ENCODE measurements at places on chromosomes 1 and 21. TPM values are rescaled to one million over a fixed set of nuclear protein-coding genes. Genes with fewer than 3 reads are reported as not detected.

DNA sequence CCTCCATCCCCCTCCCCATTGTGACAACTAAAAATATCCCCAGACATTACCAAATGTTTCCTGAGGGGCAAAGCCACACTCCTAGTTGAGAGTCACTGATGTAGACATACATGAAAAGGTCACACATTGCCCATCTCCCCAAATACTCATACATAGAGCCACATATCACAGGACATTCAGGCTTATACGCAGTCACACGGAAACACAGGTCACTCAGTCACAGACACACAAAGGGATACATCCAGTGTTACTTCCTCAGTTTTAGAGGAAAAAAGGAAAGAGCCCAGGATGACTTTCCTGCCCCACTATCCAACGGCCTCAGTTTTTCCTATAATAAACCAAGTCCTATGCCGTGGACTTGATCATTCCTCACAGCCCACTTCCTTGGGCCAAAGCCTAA, 1.9 kb downstream of the SLC39A1 start:
- no peaks in the 10 kb centered on the region for H3K36me3 ChIP-seq
- H3K4me1 ChIP-seq: peaks cover 59% of the 10 kb centered on the region
- no peak for DNase-seq
- no peaks in the 10 kb centered on the region for H3K27me3 ChIP-seq
- H3K27ac ChIP-seq: no peak overlapping the region
- no peak overlapping the region for H3K4me3 ChIP-seq

DNA sequence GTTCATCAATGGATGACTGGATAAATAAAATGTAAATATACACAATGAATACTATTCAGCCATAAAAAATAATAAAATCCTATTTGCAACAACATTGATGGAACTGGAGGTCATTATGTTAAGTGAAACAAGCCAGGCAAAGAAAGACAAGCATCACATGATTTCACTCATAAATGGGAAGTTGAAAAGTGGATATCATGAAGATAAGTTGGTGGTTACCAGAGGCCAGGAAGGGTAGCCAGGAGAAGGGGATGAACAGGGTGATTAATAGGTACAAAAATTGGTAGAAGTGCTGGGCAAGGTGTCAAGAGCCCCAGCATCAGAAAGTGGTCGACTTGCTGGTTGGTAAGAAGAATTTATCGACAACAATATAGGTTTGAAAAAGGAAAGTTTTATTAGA, 1.3 kb upstream of the PARK7 start:
- H3K36me3 ChIP-seq: no peaks in the 10 kb centered on the region
- H3K27me3 ChIP-seq: no peaks in the 10 kb centered on the region
- peaks cover 11% of the 10 kb centered on the region for H3K4me1 ChIP-seq
- peak overlapping the region; percentile 89 for H3K27ac ChIP-seq

- H3K4me3 ChIP-seq: no peak overlapping the region
- H3K4me1 ChIP-seq: peaks cover 54% of the 10 kb centered on the region
- no peaks in the 10 kb centered on the region for H3K36me3 ChIP-seq
- H3K27me3 ChIP-seq: no peaks in the 10 kb centered on the region
- peak; percentile 83 for DNase-seq
Measured at GRCh38 chr21:42238185-42238934, 19.4 kb downstream of the ABCG1 start.

DNA sequence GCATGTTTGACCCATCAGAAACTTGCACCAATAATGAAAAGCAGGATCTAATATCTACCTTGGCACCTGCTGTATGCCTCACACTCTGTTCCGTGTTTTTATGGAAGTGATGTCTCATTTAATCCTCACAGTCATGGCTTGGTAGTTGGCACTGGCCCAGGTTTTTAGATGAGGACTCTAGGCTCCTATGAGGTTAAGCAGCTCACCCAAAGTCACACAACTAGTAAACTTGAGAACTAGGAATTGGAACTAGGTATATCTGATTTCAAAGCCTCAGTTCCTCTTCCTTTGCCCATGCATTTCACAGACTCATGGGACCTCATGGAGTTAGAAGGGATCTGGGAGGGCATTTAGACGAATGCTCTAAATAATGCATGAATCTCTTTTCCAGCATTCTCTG, 21.3 kb upstream of the TARBP1 start:
- H3K27me3 ChIP-seq: peaks cover 7% of the 10 kb centered on the region
- peaks cover 6% of the 10 kb centered on the region for H3K4me1 ChIP-seq
- H3K4me3 ChIP-seq: no peak overlapping the region
- DNase-seq: no peak
- no peak overlapping the region for H3K27ac ChIP-seq

DNA sequence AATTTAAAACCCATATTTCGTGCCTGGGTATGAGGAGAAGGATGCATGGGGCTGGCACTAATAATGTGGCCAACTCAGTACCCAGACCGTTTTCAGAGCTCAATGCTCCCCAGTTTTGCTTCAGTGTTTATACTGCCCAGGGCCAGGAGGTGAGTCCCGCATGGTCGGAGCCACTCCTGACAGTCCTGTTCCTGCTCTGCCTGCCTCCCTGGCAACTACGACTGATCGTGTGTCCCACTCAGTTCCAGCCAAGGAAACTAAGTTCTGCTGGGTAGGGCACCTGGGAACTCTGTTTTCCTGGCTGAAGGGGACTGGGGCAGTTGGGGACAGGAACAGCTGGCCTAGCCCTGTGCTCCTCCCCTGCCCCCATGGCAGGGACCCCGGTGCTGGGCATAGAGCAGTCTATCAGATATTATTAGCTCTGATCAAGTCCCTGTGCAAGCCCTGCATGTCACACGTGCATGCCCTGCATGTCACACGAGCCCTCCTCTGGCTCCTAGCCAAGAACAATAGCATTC, 19.2 kb downstream of the S100A7 start:
- H3K36me3 ChIP-seq: no peaks in the 10 kb centered on the region
- H3K27me3 ChIP-seq: peaks cover 56% of the 10 kb centered on the region
- no peak overlapping the region for H3K27ac ChIP-seq
- no peak overlapping the region for H3K4me3 ChIP-seq

DNA sequence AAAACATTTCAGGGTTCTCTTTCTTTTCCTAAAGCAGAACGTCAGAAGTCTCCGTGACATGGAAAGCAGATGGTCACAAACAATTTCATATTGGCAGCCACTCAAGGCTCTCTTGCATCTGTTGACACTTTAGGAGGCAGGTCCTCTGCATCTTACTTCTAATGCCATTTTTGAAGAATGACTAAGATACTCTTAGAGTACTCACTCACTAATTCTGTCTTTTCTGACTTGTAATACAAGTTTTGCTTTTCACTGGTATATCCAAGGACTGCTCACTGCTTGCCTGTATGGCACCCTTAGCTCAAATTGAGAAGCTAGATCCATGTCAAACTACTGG, 68.3 kb downstream of the PRRX1 start:
- no peaks in the 10 kb centered on the region for H3K4me1 ChIP-seq
- H3K4me3 ChIP-seq: no peak overlapping the region
- H3K27me3 ChIP-seq: peaks cover 6% of the 10 kb centered on the region
- no peaks in the 10 kb centered on the region for H3K36me3 ChIP-seq

DNA sequence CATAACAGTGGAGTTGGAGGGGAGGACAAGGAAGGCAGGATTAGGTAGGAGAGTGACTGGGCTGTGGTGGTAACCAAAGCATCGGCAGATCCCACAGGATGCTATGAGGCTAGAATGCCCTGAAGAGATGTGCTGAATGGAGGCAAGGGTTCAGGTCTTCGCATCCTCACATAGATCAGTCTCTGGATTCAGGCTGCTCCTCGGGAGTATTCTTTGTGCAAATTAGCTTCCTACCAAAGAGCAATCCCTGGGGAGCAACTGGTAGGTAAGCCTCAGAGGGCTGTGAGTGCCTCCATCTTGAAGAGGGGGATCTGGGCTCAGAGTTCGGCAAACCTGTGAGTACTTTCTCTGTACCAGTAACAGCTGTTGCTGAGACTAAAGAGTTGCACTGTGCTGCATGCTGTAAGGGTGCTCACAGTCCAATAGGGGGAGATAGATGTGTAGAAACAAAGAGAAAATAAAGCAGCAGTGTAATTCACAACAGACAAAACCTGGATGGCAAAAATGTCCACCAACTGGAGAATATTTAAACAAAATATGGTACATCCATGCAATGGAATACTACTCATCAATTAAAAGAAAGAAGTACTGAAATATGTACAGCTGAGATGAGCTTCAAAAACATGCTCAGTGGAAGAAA, 322.4 kb upstream of the DEPDC1 start:
- no peak overlapping the region for H3K27ac ChIP-seq
- H3K27me3 ChIP-seq: no peaks in the 10 kb centered on the region
- no peaks in the 10 kb centered on the region for H3K36me3 ChIP-seq
- H3K4me3 ChIP-seq: no peak overlapping the region
- no peak for DNase-seq
- H3K4me1 ChIP-seq: no peaks in the 10 kb centered on the region

DNA sequence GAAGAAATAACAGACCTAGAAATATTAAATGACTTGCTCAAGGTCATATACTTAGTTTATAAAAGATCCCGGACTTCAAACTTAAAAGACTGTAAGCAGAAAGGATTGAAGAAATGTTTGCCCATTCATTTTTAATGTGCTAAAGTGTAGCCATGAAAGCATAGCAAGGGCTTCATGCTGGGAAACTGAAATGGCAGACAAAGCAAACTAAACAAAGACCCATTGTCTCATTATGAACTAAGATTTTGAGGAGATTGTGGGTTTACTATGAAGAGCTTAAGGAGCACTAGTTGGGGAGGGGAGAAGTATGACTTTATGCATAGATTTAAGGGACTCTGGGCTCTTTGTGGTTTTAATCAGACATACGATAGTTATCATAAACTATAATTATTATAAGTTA, 26.3 kb downstream of the ADAMTS1 start:
- H3K4me3 ChIP-seq: no peak overlapping the region
- no peaks in the 10 kb centered on the region for H3K36me3 ChIP-seq
- H3K27ac ChIP-seq: no peak overlapping the region
- H3K27me3 ChIP-seq: no peaks in the 10 kb centered on the region
- H3K4me1 ChIP-seq: no peaks in the 10 kb centered on the region

DNA sequence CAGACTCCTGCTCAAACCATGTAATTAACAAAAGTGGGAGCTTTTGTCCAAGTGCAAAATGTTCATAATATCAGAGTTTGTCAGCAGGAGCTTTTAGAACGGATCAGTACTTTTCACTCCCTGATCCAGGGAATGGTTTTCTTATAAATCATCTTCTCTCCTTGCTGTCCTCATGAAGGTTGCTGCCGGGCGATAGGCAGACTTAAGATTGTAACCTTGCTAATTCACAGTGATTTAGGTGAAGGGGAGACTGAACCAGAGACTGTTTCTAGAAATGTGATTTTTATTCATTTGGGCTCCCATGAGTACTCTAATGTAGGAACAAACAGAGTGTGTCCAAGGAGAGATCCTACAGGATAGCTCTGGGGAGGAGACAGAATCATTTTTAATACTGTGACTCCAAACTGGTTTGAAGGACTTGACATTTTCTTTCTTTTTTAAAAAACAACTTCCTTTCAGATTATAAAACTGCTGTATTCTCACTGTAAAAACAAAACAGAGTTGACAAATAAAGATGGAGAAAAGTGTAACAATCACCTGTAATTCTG, 23.7 kb downstream of the ELAVL4 start:
- H3K4me3 ChIP-seq: no peak overlapping the region
- H3K4me1 ChIP-seq: no peaks in the 10 kb centered on the region
- no peaks in the 10 kb centered on the region for H3K27me3 ChIP-seq

DNA sequence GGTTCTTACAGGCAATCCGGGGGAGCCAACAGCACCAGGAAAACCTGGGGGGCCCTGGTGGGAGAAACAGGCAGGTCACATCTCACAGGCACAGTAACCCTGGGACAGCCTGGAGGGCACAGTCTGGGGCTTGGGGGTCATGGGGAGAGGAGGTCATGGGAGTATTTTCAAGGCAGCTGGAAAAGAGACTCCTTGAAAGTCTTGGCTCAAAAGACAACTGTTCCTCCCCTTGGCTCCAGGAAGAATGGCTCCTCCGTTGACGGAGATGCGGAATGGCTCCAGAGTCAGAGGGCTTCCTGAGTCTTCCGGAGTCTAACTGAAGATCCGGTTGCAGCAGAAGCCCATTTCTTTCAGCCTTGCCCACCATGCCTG, 25.9 kb upstream of the PEF1 start:
- peaks cover 12% of the 10 kb centered on the region for H3K4me1 ChIP-seq
- H3K36me3 ChIP-seq: no peaks in the 10 kb centered on the region
- no peak overlapping the region for H3K4me3 ChIP-seq
- no peak for DNase-seq
- H3K27me3 ChIP-seq: no peaks in the 10 kb centered on the region

- H3K27me3 ChIP-seq: no peaks in the 10 kb centered on the region
- no peak for DNase-seq
- H3K27ac ChIP-seq: no peak overlapping the region
Measured at GRCh38 chr1:47559944-47560695, 122.3 kb downstream of the FOXD2 start.

Gene SAMSN1
- total RNA-seq: 25.3 TPM

Gene HS2ST1
- 14.0 TPM for total RNA-seq

Gene TRAF3IP3
- 465 TPM for total RNA-seq

Gene WNT9A
- total RNA-seq: 0.29 TPM

Gene ITGB2
- 304 TPM for total RNA-seq

All from T-cell (primary cell).